HFFc6 (cell line): ENCODE measurements at places on chromosomes 4 and X.

- peak; percentile 74 for DNase-seq
These were observed at the start of gene SLC16A2 for GRCh38 chrX:74421036-74421739. Gene SLC16A2 (plus strand): TSS chrX:74421493. CDS start chrX:74421638, 145 bp downstream.

DNA sequence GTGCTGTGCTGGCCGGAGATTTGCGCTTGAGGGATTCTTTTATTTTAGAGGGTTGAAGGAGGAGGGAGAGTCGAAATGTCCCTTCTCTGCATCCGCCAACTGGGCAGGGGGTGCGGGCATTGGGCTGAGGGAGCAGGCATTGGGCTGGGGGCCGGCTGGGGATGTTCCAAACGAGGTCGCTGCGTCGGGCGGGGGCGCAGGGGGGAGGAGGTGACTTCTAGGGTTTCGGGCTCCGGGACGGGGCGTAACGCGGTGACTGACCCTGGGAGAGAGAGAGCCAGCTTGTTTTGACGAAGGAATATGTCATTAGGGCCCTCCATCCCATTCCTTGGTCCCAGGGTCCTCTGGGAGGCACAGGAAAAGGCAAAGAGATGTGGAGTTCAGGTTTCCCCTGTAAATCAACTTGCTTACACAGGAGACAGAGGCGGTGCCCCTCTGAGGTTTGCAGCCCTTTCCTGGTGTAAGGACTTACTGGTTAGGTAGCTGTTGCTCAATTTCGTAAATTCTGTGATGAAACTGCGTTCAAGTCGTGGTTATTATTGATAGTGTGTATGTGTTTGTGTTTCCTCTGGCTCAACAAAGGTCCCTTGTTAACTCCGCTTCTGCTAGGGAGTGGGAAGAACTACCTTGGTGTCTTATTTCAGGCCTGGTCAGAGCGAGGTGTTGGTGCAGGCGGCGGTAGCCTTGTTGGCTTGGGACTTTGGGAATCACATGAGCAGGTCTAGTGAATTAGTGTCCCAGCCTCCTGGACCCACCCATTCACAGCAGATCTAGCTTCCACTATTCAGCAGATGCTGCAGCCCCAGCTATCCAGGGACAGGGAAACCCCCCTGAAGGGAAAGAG lies 716 bp downstream of the FHIP1A start:
- no peak for DNase-seq

DNA sequence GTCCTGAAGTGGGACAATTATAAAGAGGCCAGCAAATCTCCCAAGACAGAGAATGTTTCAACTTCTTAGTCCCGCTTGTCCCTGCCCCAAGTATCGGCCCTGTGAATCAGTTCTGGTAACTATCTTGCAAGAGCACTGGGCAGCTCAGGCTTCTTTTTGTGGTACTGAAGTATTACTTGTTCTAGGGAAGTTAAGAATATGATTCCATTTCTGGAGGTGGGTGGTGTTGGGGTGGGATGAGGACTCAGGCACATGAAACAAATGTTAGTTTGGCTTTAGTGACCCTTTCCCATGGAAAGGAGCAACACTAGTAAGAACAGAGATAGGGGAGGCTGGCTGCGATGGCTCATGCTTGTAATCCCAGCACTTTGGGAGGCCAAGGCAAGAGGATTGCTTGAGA lies 28.9 kb downstream of the HOPX start:
- no peak for DNase-seq

DNA sequence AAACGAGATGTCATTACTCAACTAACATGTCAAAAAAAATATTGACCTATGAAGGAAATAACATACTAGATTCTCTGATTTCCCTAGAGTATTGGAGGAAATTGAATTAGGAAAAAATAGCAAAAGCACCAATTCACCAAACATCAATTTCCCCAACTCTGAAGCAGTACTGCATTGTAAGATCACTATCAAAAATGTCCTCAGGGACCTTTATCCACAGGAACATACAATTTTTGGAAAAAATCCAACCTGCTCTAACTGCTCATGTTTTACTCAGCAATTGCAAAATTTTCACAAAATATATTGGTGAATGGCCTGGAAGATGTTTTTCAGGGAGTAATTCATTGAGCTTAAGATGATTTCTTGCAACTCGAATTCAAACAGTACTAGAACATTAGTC lies 239.0 kb upstream of the GIMD1 start:
- no peak for DNase-seq

DNA sequence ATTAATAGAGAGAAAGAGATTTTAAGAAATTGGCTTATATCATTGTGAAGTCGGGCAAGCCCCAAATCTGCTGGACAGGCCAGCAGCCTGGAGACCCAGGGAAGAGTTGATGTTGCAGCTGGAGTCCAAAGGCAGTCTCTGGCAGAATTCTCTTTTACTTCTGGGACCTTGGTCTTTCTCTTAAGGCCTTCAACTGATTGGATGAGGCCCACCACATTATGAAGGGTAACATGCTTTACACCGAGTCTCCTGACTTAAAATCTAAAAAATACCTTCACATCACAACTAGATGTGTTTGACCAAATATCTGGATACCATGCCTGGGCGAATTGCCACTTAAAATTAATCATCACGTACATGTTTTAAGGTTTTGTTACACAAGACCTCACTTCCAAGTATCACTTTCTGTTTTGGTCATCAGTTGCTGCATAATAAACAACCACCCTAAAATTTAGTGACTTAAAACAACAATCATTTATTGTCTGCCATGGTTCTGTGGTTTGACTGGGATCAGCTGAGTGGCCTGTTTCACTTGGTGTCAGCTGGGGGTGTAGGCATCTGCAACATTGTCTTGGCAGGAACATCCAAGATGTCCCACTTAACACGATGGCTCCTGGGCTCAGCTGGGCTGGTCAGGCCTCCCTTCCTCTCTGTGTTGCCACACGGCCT lies 3.4 kb downstream of the CD38 start:
- no peak for DNase-seq

DNA sequence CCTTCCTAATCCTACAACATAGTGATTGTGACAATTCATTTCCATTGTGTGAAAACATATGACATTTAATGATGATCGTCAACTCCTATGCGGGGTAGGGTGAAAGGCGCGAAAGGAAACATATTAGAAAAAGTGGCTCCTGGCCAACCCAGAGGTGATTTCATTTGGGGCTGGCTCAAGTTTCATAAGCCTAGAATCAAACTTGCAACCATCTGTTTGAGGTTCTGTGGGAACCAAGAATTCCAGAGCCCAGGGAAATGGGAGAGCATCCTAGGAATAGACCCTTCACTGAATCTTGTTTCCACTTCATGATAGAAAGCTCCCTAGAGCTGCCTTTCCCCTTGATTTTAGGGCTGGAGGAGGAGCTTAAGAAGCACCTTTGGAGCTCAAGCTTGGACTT lies 101.3 kb upstream of the EGFL6 start:
- DNase-seq = no peak

DNA sequence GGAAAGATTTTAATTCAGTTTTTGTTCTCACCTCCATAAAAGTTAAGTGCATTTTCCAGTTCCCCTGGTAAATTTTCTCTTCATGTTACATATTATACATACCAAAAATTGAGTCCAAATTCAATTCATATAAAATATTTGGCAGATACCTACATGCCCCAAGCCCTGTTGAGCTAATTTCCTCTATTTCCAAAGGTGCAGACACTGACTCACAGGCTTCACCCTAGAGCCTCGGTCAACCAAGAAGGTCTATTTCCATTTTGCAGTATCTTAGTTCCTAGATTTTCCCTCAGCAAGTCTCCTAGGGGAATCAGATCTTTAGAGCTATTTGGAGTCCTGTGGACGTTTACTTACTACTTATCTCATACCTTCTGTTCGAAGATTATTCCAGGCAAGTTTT lies 174.4 kb downstream of the TSPAN5 start:
- no peak for DNase-seq

DNA sequence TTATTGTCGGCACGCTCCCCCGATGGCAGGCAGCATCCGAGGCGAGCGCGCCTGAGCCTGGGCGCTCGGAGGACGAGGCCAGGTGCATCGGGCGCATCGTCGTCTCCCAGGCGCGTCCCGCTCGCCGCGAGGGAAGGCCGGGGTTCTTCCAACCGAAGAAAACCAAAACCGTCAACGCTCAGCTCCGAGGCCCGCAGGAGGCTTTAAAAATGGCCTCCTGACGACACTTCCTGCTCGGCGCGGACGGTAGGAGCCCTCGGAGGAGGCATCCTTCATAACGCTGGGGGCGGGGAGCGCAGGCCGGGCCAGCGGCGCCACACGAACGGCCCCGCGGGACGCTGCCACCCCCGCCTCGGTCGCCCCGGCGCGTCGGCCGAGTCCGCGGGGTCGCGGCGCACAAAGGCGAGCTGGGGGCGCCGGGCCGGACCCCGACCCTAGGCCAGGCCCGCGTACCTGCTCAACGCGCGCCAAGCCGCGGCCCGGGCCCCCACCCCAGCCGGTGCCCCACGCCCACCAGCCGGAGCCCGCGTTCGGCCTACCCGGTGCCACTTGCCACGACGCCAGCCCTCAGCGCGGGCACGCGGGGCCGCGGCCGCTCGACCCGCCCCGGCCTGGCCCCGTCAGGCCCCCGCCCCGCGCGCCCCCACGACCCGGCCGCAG lies 501 bp downstream of the ZNF518B start:
- peak; percentile 32 for DNase-seq

GRCh38 chrX:19388741-19389140 lies 45.0 kb downstream of the PDHA1 start:
- no peak for DNase-seq

DNA sequence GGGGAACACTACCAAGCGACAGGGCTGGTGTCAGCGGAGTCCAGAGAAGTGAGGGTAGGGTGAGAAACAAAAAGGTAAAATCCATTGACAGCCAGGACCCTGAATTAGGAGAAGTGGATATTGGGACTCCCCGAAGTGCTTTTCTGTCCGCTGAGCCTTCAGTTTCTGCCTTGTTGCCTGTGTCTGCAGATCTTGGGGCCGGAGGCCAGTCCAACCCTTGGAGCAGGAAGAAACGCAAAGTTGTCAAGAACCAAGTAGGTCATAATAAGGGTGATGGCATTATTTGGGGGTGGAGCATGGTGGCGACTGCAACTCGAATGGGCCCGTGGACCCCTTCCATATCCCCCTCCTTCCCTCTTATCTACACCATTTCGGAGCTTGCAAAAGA lies 1.0 kb downstream of the ARMCX1 start:
- no peak for DNase-seq

DNA sequence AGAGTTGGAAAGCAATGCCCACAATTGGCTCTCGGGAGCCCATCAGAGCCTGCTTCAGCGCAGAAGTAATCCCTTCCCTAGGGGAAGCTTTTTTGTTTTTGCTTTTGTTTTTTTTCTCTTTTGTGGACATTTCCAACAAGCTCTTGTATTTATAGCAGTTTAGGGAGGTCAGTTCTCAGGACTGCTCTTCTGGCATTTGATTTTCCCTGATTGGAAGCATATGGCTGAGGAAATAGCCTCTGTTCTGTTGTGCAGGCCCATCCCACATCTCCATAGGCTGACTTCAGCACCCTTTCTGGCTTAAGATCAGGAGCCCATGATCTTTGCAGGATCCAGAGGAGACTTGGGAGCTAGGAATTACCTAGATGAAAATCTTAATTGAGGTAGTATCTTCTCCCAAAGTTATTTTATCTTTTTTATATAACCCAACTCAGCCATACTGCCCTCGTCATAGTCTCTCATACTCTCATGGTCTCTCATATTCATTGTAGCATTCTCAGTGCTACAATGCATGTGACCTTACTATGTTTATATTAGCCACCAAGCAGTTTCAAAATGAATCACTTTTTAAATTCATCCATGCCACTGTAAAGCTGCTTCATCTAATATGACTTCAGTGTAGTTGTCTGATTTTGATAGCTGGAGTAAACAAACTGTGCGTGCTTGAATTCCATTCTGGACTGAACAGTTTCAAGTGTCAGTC lies 16.7 kb downstream of the PAGE4 start:
- DNase-seq = no peak
